ENCODE measurements at places on chromosomes 1 and 21.

GRCh38 chr1:228990906-228991569, 255.8 kb downstream of the RHOU start:
- H3K27me3 ChIP-seq: peaks cover 5% of the 10 kb centered on the region
- no peaks in the 10 kb centered on the region for H3K36me3 ChIP-seq
- no peak overlapping the region for H3K27ac ChIP-seq

GRCh38 chr1:70415882-70416281, 4.8 kb downstream of the CTH start:
- DNase-seq: no peak
- no peaks in the 10 kb centered on the region for H3K27me3 ChIP-seq
- H3K36me3 ChIP-seq: no peaks in the 10 kb centered on the region
- no peaks in the 10 kb centered on the region for H3K4me1 ChIP-seq
- H3K27ac ChIP-seq: no peak overlapping the region
- H3K4me3 ChIP-seq: no peak overlapping the region

GRCh38 chr1:87242445-87243185, 86.1 kb upstream of the LMO4 start:
- H3K27me3 ChIP-seq: no peaks in the 10 kb centered on the region
- H3K4me1 ChIP-seq: no peaks in the 10 kb centered on the region
- H3K27ac ChIP-seq: no peak overlapping the region
- DNase-seq: no peak

DNA sequence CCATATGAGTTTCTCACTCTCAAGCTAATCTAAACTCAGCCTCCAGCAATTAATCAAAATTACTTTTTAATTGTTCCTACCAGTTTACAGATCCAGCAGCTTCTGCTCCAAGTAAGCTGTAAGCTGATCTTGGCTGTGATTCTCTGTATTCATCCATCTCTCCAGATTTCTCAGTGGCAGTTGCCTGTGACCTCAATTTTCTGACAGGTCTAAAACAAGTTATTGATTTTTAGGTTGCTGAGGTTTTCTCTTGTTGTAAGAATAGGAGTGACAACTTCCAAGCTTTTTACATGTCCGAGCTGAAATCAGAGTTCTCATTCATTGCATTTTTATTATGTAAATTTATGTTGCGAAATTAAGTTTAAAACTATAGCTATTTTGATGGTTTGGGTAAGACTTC, 1044.4 kb downstream of the PLA2G4A start:
- no peaks in the 10 kb centered on the region for H3K36me3 ChIP-seq
- no peak overlapping the region for H3K4me3 ChIP-seq
- H3K27ac ChIP-seq: no peak overlapping the region
- DNase-seq: no peak
- H3K4me1 ChIP-seq: no peaks in the 10 kb centered on the region
- H3K27me3 ChIP-seq: no peaks in the 10 kb centered on the region

DNA sequence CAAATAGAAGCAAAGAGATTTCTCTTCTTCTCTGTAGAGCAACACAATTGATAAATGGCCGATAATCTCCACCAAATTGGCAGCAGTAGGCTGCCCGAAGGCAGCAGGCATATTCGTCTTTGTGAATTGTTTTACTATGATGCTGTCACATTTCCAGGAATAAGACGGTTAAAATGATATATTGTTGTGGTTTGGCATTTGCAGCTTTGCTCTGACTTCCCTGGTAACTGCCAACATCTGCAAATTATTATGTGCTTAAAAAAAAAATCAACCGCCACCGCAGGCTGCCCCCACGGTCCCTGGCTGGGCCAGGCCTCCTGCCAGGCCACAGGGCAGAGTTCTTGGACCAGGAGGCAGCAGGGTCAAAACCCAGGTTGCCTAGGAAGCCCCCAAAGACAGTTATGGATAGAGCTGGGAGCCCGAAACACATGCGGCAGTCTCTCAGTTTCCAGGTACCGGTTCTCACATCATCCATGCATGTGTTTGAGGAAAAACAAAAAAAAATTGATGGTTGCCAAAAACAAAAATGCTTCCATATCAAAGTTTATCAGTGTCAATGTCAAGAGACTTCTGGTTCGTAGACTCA, 179.3 kb downstream of the ETS2 start:
- no peaks in the 10 kb centered on the region for H3K4me1 ChIP-seq
- H3K27ac ChIP-seq: no peak overlapping the region
- H3K4me3 ChIP-seq: no peak overlapping the region
- H3K27me3 ChIP-seq: no peaks in the 10 kb centered on the region
- no peaks in the 10 kb centered on the region for H3K36me3 ChIP-seq
- DNase-seq: no peak

GRCh38 chr1:29121936-29122681, 1.6 kb downstream of the TMEM200B start:
- no peak for DNase-seq
- no peaks in the 10 kb centered on the region for H3K36me3 ChIP-seq
- H3K4me1 ChIP-seq: no peaks in the 10 kb centered on the region
- peak overlapping the region; percentile 62 for H3K4me3 ChIP-seq

DNA sequence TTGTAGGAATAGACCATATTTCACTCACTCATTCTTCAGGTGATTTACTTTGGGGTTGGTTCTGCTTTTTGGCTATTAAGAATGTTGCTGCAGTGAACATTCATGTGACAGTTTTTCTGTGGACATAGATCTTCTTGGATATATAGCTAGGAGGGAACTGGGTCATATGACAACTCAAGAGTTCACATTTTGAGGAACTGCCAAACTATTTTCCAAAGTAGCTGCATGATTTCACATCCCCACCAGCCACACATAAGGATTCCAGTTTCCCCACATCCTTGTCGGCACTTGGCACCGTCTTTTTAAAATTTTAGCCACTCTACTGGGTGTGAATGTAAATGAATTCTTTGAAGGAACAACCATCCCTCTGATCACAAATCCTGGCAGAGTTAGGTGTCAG, 126.0 kb downstream of the PRDM2 start:
- no peaks in the 10 kb centered on the region for H3K27me3 ChIP-seq
- no peaks in the 10 kb centered on the region for H3K36me3 ChIP-seq
- H3K4me3 ChIP-seq: no peak overlapping the region
- H3K27ac ChIP-seq: no peak overlapping the region
- DNase-seq: no peak
- H3K4me1 ChIP-seq: peaks cover 3% of the 10 kb centered on the region

DNA sequence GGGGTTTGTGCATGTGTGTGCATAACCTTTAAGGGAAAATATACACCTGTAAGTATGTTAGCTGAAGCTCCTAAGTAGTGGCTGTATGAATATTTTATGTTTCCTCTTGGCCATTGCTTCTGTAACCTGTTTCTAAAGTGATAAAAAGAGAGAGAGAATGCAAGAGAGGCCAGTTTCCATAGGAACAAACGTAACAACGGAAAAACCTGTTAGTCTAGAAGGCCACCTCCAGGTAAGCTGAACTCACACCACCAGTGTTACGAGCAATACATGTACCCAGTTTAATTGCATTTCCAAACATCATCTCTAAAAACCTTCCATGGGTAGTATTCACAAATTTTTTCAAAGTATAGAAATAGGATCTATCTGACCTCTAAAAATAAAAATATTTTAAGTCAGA, 63.1 kb downstream of the PLPPR4 start:
- no peak for DNase-seq
- no peak overlapping the region for H3K27ac ChIP-seq
- H3K4me3 ChIP-seq: no peak overlapping the region
- no peaks in the 10 kb centered on the region for H3K4me1 ChIP-seq

DNA sequence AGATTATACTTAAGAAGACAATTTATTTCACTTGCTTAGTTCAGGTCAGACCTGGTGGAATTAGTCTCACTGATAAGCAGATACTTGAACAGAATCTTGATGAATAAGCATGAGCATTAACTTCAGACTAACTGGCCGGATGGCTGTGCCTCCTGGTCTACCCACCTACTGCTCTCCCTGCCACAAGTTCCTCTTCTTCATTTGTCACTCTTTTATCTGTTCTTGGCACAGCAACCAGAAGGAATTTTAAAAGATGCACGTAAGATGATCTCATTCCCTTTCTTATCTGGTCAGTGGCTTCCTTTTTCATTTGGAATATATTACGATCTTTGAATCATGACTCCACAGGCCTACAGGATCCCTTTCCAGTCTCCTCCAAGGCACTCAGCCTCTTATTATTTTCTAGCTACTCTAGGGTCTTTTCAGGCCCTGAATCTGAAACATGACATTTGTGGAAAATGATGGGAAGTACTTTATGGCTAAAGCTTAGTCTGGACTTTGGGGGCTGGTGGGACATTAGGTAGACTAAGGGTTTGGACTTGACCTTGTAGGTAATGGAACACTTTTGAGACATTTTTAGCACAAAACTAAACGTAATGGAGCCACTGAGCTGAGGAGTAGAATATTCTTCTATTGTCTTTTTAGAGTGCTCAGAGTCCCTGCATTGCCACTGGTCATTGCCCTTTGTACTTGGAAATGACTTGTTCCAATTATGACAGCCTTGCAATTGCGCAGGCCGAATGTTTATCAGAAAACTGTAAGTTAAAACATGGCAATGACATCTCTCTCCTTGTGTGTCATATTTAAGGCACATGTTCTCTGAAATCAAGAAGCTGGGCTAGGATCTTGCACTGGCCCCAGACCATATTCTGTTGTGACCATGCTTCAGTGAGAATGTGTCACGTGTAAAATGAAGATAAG, 16.0 kb downstream of the ST6GALNAC3 start:
- H3K4me3 ChIP-seq: no peak overlapping the region
- no peak overlapping the region for H3K27ac ChIP-seq
- H3K36me3 ChIP-seq: no peaks in the 10 kb centered on the region
- no peaks in the 10 kb centered on the region for H3K27me3 ChIP-seq
- no peaks in the 10 kb centered on the region for H3K4me1 ChIP-seq
- DNase-seq: no peak

GRCh38 chr21:43697758-43698643, 20.9 kb upstream of the PDXK start:
- H3K27me3 ChIP-seq: no peaks in the 10 kb centered on the region
- H3K4me1 ChIP-seq: no peaks in the 10 kb centered on the region
- H3K27ac ChIP-seq: no peak overlapping the region
- H3K36me3 ChIP-seq: no peaks in the 10 kb centered on the region

DNA sequence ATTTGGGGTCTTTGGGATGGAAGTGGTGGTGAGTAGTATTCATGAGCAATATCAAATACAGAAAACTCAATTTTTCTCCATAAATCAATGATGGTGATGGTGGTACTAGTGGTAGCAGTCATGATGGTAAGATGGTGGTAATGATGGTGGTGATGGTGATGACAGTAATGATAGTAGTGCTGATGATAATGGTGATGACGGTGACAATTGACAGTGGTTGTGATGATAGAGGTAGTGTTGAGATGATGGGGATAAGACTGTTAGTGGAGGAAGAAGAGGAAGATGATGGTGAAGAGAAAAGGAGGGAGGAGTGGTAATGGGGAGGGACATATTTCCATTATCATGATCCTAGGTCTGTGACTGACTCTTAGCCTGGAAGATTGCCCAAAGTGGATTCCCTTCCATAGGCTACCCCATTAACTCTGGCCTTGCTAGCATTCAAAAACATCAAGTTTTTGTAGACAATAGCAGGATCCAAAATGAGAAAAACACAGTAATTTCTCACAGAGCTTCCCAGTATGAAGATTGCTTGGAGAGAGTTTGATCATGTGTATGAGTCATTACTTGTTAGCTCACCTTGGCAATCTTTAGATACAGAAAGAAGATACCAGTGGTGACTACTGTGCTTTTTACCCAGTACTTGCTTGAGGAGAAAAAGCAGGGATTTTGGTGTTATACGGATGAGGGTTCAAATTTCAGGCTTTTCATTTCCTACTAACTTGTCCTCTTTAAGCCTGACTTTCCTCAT, 93.9 kb downstream of the ATP1A1 start:
- no peaks in the 10 kb centered on the region for H3K27me3 ChIP-seq
- H3K36me3 ChIP-seq: no peaks in the 10 kb centered on the region
- no peaks in the 10 kb centered on the region for H3K4me1 ChIP-seq
- H3K27ac ChIP-seq: no peak overlapping the region

- peaks cover 13% of the 10 kb centered on the region for H3K4me1 ChIP-seq
- no peak overlapping the region for H3K4me3 ChIP-seq
- H3K36me3 ChIP-seq: no peaks in the 10 kb centered on the region
- DNase-seq: no peak
- no peak overlapping the region for H3K27ac ChIP-seq
Measured at GRCh38 chr1:17401841-17402240, 29.8 kb downstream of the PADI6 start.

- no peaks in the 10 kb centered on the region for H3K36me3 ChIP-seq
- no peaks in the 10 kb centered on the region for H3K27me3 ChIP-seq
- no peak overlapping the region for H3K4me3 ChIP-seq
- no peak for DNase-seq
- no peaks in the 10 kb centered on the region for H3K4me1 ChIP-seq
Measured at GRCh38 chr1:55702064-55702463, 486.9 kb upstream of the USP24 start.

DNA sequence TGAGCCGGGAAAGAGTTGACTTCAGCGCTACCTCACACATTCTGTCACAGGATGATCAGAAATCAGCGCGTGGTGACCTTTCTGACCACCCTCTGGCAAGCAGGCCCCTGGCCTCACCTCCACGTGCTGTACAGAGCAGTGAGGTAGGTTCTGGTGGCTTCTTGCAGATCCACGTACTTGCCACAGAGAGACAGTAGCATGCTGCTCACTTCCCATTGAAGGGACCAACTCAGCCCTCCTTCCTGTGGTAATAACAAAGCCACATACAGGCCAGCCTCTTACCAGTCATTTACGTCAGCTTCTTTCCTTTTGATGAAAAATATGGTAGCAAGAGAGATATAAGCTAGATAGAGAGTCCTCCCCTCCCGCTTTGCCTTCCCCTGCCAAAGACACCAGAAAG, 200.7 kb downstream of the CHRM3 start:
- no peak overlapping the region for H3K4me3 ChIP-seq
- DNase-seq: no peak
- H3K36me3 ChIP-seq: no peaks in the 10 kb centered on the region
- H3K27ac ChIP-seq: no peak overlapping the region
- no peaks in the 10 kb centered on the region for H3K27me3 ChIP-seq
- H3K4me1 ChIP-seq: no peaks in the 10 kb centered on the region

DNA sequence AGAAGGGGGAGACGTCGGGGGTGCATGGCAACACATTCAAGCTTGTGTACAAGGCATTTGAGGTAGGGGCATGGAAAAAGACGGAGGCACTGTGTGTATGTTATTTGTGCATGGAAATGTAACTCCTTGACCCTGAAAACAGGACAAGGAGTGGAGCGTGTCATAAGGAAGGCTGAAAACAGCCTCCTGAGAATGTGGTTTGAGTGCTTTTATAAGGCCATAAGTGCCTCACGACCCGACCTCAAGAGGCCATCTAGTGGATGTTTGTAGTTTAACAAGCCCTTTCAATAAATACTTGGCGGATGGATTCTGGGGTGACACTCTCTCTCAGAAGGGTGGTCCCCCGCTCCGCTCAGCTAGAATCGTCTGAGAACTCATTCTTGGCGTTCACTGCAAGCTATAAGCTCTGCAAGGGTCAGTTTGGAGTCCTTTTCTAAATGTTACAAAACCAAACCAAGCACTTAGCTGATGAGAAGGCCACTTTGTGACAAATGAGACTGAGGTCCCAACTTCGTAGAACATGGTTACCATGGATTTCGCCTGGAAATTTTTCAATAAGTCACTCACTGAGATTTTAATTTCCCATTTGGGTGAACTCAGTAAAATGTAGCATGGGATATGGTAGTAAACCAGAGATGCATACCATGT, 38.8 kb upstream of the CLCA4 start:
- no peak for DNase-seq
- H3K36me3 ChIP-seq: no peaks in the 10 kb centered on the region
- H3K4me3 ChIP-seq: no peak overlapping the region

Measured in Panc1 (cell line).